NCI-H1436 treated with DMSO at 0.1 percent for 48 hours (cell line): ENCODE measurements at places on chromosomes 2 and 18.

DNA sequence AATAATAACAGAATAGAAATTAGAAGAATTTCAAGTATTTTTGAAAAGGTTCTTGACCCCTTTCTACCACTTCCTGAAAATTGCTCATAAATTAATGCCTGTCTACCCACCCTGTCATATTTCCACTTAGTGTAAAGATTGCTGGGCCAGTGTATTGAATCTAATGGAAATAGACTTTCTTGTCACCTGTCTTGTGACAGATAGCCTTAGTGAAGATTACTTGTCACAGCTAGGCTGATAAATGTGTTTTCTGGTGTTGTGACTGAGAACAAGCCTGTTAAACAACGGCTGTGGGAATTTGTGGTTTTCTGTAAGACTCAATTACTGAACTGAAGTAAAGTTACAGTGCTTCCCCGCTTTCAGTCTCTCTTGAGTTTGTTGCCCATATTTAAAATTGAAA is 37.0 kb downstream of the PIK3C3 start:
- no peak for DNase-seq

DNA sequence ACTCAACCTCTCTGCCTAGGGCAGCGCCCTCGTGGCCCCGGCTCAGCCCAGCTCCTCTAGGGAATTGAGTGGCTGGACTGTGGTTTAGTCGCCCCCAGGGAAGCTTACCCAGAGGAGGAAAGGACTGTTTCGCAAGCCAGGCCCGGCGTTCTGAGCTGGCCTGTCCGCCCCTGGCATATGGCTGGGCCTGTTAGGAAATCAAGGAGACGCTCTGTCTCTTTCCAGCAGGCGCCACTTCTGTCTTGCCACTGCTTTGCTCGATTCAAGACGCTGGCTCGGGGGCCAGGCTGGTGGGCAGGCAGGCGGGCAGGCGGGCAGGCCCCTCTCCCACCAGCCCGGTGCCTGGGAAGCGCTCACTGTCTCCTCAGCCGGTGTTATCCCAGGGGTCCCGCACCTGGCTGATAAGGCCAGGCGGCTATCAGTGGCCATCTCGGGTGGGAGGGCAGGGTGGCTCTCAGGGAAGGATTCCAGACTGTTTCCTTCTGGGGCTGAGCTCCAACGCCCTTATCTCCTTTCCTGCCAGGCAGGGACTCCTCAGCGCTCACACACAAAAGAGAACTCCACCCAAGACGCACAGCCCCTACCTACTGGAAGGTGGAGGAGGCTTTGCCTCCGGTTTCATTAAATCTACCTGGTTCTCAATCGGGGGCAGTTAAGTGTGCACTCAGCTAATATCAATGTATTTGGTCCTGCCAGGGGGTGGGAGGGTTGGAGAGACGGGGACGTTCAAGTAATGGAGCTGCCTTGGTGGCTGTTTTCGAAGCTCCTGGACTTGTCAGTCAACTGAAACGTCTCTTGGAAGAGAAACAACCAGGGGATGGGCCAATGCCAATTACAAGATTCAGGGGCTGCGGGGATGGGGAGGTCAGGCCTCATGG is 109.1 kb downstream of the SMAD7 start:
- no peak for DNase-seq

- no peak for DNase-seq
Observed at GRCh38 chr2:183113630-183114029, 10.6 kb upstream of the NUP35 start.

- DNase-seq, result no peak
Observed at GRCh38 chr2:234981197-234982095, 29.6 kb downstream of the SH3BP4 start.

DNA sequence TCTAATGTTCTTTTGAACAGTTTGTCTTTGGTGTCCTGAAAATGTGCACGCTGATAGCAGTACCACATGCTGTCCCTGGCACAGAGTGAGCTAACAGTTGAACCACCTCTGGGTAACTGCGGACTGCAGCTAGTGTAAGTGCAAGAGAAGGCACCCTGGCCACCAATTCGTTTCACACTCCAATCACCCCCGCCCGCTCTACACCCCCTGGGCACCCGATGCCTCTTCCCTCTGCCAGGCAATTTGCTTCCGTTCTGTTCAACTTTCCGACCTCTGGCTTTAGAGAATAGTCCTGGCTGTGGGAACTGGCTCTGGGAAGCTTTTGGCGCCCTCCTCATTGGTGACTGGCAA is 1.4 kb downstream of the DOCK10 start:
- DNase-seq, result no peak

DNA sequence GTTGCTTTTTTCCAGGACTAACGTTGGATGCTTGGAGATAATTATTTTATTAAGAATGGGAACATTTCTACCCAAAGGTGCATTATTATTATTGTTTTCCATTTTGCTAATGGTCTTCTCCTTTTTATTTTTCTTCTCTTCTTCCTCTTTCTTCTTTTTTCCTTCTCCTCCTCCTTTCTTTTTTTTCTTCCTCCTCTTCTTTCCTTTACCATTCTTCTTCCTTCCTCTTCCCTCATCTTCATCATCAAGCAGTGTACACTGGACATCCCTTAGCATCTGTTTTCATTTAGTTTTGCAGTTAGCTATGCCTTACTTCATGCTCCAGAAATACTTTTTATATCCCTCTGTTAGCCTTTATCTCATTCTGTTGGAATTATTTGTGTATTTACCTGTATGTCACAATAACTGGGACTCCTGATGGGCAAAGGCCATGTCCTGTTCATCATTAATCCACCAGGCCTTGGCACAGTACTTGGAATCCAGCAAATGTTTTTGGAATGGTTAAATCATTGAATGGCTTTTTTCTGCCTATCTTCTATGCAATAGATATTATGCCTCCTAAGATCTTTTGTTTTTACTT is 162.7 kb downstream of the CAMKMT start:
- DNase-seq, result no peak

DNA sequence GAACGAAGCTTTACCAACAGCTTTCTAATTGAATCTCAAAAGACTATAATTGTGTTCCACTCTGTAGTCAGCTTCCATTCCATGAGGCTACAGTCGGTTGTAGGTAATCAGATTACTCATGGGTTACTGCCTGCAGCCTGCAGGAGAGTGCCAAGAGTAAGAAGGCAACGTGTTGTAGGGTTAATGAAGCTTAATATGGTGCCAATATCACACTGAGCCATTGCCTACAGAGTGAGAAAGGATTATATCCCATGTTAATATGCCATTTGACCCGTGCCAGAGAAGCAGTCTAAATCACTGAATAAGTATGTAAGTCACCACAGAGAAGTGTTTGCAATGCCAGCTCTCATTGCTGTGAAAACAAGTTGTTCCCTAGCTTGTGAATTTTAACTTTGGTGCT is 734.5 kb upstream of the ACVR2A start:
- no peak for DNase-seq
